ENCODE measurements at places on chromosomes 13 and 19.

GRCh38 chr13:51032831-51033230 lies 78.2 kb downstream of the C13orf42 start:
- no peak for DNase-seq

GRCh38 chr19:17411801-17412200 lies 6.4 kb upstream of the BST2 start:
- DNase-seq = no peak

DNA sequence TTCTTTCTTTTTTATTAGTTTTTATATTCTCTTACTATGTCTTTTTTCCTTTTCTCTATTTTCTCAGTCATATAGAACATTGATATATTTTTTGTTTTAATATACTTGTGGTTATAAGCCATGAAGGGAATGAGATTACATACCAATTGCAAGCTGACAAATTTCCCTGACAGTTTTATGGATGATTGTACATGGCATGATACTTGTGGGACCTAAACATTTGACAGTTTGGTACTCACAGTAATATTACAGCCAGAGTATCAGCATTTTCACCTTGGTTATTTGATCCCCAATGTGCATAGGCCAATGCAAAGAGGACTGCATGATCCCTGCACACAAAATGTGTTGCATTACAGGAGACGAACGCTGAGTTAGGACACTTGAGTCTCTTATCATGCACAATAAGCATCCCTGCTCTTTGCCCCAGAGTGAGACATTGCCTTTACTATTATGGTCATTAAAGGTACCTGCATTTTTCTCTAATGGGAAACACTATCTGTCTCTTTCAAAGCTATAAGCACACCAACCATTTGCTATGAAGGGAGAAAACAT lies 713.4 kb upstream of the PCDH20 start:
- no peak for DNase-seq

DNA sequence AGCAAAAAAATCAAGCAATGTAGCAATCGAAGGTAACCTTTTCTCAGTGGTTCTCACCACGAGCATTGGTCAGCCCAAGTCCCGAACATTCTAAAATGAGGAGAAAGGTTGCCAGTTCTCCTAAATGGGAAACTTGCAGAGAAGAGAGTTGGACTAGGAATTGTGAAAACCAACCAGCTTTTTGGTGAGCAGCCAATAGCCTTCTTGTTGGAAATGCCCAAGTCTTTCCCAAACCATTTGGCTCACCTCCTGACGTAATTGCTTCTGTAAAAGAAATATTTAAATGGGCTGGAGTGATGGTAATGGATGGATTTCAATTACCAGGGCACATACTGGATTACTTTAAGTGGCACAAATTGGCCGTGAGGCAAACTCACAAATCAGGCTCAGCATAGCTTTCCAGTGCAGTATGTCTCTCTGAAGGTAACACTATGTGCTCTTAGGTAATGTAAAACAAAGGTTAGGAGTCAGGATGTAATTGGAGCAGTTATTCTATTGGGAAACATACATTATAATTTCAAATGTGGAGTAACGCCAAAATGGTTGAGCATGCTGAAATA lies 423.2 kb downstream of the KLF5 start:
- no peak for DNase-seq

GRCh38 chr13:45325806-45326205 lies 15.2 kb downstream of the TPT1 start:
- DNase-seq = no peak

- no peak for DNase-seq
Measured at GRCh38 chr13:73187106-73187505, 128.3 kb downstream of the KLF5 start.

- peak; percentile 16 for DNase-seq
Measured at GRCh38 chr19:8445488-8446001, 770 bp downstream of the HNRNPM start.

DNA sequence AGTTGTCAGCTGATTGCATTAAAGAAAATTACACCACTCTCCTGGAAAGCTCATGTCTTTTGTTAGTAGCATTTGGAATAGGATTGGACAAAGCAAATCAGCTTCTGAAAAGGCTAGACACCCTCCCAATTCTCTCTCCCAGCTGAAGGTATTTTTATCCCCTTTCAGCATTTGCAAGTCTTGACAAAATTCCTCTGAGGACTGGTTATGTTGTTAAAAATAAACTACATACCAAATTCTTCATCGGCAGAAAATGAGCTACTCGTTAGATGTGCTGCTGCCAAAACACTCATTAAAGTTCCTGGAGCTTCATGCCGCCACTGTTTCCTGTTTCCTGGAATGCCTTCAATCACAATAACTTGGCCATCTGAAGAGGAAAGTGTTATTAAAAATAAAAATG lies 37.1 kb downstream of the UTP14C start:
- DNase-seq = no peak

DNA sequence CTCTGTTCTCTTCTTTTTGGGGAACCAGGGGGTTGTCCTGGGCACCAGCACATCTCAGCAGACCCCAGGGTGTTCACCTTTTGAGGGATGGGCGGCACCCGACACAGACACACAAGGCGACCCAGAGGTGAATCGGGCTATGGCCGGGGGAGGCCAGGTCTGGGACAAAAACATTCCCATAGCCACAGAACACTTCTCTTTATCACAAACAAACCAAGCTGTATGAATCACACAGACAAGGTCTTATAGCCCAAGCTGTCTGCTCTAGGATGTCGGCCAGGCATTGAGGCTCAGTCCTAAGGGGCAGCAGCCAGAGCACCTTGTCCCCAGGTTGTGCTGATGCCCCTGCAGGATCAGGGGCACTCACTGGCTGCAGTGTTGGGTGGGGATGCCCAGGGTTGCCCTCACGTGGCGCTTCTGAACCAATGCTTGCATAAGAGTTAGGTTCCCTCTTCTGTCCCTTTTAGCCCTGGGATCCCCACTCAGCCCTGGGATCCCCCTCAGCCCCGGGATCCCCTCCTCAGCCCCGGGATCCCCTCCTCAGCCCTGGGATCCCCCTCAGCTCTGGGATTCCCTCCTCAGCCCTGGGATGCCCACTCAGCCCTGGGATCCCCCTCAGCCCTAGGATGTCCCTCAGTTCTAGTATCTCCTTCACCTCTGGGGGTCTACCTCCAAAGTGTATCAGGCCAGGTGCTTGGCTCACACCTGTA lies 26.9 kb downstream of the MAU2 start:
- DNase-seq = no peak

DNA sequence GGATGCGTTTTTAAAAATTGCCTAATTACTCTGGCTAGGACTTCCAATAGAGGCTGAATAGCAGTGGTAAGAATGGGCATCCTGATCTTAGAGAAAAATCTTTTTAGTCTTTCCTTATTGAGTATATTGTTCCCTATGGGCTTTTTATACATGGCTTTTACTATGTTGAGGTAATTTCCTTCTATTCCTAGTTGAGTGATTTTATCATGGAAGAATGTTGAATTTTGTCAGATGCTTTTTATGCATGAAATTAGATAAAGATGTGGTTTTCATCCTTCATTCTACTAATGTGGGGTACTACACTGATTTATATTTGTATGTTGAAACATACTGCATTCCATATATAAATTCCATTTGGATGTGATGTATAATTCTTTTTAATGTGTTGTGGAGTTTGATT lies 2673.8 kb downstream of the PCDH9 start:
- DNase-seq = no peak

DNA sequence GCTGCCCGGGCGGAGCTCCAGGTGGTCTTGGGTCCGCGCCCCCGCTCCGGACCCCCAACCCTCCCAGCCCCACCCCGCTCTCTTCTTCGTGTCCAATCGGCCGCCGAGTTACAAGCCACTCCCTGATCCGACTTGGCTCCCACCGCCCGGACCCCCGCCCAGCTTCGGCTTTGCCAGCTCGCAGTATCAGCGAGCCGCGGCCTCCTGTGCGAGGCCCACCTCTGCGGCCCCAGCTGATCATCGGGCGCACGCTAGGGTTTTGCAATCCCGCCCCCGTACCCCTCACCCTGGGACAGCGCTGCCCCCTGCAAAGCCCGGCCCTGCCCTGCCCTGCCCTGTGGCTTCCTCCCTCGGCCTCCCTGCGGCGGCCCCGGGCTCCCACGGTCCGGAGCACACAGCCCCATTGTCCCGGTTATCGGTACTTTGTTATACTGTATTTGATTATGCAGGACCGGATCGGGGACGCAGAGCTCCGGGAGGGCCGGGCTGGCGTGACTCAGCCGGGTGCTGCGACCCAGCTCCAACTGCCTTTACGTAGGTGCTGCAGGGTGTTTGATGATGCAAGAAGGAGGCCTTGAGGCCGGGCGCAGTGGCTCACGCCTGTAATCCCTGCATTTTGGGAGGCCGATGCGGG lies 598 bp upstream of the LPAR2 start:
- DNase-seq = no peak

DNA sequence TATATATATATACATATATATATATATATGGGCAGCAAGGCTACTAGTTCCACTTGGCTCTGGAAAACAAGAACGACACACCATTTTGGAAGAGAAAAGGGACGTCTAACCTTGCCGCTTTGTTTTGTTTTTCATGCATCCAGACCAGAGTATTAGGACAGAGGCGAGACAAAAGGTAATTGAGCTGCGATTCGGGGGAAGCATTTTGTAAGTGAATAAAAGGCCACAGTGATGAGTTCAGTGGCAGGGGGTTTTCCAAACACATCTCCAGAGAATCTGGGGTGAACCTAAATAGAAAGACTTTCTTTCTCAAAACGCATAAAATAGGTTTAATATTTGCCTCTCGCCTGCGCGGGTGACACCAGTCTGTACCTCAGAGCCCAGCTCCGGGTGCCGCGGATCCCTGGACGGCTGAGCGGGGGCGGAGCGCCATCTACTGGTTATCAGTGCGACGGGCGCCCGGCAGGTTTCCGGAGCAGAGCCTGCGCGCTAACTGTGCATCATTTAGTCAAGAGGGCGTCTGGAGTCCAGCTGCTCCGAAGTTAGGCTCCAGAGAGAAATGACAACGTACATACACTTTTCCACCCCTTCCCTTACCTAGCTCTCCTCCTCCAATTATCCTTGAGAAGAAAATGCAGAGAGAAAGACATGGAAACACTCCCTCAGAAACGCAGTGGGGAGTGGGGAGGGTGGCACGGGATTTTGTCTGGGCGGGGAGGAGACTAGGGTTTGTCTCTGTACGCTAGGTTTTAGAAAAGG lies 262.3 kb downstream of the TBC1D4 start:
- no peak for DNase-seq

GRCh38 chr13:103067751-103068555 lies 1.7 kb upstream of the SLC10A2 start:
- no peak for DNase-seq

DNA sequence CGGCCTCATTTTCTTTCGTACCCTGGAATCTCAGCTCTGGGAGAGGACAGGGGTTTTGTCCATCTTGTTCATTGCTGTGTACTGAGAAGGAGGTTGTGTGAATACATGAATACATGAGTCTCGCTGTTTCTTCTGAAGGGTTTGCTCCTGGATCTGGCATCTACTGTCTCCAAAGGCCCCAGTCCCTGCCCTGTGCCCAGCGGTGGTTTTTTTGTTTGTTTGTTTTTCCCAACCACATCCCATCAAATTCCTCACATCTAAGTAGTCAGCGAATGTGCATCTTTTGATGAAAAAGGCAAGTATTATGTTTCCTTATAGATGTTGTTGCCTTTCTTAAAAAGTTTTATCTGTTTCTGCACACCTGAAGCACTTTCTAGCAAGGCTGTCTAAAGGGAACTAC lies 12.5 kb downstream of the DCAF15 start:
- no peak for DNase-seq

DNA sequence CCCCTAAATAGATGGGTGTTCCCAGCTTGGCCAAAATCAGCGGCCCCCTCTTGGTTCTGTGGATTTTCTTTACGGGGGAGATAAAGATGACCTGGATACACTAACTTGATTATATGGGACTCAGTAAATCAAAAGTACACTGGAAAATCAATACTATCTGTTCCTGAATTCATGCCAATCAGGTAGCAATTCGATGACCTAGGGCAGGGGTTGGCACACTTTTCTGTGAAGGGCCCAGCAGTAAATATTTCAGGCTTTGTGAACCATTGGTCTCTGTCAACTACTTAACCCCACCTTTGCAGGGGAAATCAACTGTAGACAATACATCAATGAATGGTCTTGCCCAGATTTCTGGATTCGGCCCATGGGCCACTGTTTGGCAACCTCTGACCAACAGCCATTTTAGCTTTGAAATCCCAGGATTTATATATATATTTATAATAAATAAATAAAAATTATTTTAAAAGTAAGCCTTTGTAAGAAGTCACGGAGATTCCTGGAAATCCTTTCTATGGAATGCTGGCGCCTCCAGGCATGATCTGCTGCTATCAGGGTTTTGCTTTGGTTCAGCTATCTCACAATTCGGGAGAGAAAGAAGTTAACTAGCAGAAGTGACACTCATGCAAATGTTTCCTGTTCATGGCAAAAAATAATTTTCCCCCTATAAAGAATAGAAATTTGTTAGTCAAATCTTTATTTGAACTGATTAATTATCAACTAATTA lies 32.8 kb downstream of the SLC15A1 start:
- no peak for DNase-seq

DNA sequence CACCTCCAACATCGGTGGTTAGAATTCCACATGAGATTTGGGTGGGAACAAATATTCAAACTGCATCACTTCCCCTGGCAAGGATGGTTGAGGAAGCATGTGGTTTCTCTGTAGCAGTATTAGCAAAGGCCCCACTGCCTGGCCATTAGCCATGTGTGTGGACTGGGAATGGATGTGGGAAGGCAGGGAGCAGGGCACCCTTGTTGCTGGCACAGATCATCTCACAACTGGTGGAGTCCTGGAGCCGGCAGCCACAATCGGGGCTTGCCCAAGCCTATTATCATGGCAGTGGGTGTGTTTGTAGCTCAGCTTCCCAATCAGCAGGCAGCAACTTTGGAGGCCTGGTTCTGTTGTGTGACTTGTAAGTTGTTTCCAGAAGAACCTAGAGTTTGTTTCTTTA lies 391.9 kb downstream of the DLEU7 start:
- DNase-seq = no peak

- no peak for DNase-seq
Measured at GRCh38 chr19:33434886-33435705, 61.6 kb downstream of the CEBPG start.

DNA sequence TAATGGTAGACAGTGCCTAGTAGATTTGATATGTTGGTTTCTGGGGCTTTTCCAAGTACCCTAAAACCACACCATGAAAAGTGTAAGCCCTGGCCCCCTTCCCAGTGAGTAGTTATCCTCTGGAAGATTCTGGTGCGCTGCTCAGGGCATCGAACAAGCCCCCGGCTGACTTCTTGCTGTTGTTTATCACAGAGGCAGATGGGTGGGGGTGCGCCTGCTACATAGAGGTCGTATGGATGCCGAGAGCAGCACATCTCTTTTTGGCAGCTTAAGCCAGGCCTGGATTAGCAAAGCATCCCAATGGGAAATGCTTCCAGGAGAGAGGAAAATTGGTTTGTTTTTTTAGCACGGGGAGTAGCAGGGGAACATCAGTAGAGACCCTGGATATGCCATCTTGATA lies 26.3 kb upstream of the SPATA13 start:
- no peak for DNase-seq

DNA sequence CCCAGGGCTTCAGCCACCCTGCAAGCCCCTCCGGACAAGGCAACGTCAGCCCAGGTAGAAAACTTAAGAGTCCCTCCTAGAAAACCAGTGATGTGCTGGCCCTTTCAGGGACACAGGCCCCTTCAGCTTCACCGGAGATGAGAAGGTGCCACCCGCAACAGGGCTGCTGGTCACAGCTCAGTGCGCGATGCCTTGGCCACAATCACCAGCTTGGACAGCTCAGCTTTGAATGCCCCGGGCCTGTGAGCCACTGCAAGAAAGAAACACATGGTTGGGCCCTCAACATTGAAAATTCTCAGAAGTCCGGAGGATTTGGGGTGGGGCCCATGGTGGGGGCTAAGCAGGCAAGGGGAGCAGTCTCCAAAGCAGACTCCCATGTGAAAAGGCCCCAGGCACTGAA lies 12.3 kb downstream of the MYDGF start:
- no peak for DNase-seq
